NCI-H2171 treated with DMSO at 0.1 percent for 48 hours (cell line): ENCODE measurements at places on chromosomes 2 and 18.
A peak's percentile ranks its signal among the peaks of the same experiment; 100 is the strongest.

GRCh38 chr2:16526193-16526592 lies 139.4 kb downstream of the CYRIA start:
- no peak for DNase-seq

DNA sequence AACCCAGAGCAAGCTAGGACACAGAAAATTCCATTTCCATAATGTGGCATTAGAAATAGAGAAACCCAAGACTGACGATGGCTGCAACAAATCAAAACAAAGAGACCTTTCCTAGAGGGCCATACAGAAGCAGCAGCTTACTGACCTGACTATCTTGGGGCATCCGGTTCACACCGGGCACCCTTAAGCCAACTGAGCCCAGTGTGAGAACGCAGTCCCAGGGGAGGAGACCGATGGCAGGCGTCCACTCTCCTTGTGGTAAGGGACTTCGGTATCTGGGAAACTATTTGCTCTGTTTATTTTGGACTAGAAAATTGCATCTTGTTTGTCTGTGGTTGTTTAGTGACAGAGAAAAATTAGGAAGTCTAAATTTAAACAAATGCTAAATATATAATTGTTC lies 244.8 kb upstream of the COPS8 start:
- no peak for DNase-seq

- peak; percentile 43 for DNase-seq
Measured at GRCh38 chr2:106843001-106843909, 42.7 kb downstream of the ST6GAL2 start.

- no peak for DNase-seq
Measured at GRCh38 chr2:231361701-231362554, 33.6 kb upstream of the B3GNT7 start.

- peak; percentile 73 for DNase-seq
Measured at GRCh38 chr2:165401285-165401852, 68.1 kb upstream of the CSRNP3 start.

- no peak for DNase-seq
Measured at GRCh38 chr2:165898381-165898780, 55.2 kb downstream of the TTC21B start.

DNA sequence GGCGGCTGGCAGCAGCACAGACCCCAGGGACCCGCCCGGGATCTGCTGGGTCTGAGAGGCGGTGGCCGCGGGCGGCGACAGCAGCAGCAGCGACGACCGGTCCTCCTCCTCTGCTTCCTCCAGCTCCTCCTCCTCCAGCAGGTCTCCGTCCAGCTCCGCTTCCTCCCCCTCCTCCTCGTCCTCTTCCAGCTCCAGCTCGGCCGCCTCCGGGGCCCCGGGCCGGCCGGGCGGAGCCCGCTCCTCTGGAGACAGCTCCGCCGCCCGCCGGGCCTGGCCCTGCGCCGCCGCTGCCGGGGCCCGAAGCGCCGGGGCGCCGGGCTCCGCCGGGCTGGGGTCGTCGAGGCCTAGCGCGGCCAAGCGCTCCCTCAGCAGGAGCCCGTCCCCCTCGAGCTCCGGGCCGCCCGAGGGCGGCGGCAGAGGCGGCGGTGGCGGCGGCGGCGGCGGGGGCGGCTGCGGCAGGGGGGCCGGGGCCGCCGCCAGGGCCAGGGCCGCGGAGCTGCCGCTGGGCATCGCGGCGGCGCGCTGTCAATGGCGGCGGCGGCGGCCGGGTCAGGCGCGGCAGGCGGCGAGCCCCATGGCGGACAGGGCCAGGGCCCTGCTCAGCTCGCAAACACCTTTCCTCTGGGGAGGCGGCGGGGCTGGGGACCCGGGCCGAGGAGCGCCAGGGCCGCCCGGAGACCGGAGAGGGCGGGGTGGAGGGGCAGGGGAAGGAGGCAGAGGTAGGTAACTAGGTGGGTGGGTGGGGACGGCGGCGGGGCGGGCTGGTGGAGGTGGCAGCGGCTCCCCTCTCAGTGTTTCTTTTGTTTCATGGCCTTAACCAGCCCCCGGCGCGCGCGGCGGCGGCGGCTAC lies 445 bp downstream of the MEX3C start:
- no peak for DNase-seq

- DNase-seq, result no peak
Measured at GRCh38 chr2:2027271-2027670, 283.0 kb upstream of the PXDN start.

- no peak for DNase-seq
Measured at GRCh38 chr2:39688181-39688580, 22.5 kb downstream of the TMEM178A start.

GRCh38 chr18:24979235-24979634 lies 372.7 kb downstream of the ZNF521 start:
- no peak for DNase-seq

- no peak for DNase-seq
Measured at GRCh38 chr18:1246827-1247226, 342.2 kb downstream of the ADCYAP1 start.

- peak; percentile 22 for DNase-seq
Measured at GRCh38 chr2:116510117-116510671, 1304.3 kb upstream of the DDX18 start.

DNA sequence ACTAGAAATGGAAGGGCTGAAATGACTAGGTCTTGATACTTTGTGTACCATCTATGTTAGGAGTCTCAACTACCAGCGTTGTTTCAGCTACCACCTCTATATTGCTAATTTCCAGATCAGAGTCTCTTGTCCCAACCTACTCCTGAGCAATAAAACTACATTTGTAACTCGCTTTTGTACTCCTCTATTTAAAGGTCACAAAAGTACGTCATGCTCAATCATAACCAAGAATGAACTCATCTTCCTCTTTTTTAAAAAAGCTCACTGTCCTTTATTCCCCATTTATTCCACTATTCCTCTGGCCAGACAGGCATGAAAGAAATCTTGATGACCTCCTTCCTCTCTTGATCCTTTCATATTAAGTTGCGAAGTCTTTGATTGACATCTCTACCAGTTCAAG lies 11.2 kb upstream of the MATN3 start:
- DNase-seq, result no peak

DNA sequence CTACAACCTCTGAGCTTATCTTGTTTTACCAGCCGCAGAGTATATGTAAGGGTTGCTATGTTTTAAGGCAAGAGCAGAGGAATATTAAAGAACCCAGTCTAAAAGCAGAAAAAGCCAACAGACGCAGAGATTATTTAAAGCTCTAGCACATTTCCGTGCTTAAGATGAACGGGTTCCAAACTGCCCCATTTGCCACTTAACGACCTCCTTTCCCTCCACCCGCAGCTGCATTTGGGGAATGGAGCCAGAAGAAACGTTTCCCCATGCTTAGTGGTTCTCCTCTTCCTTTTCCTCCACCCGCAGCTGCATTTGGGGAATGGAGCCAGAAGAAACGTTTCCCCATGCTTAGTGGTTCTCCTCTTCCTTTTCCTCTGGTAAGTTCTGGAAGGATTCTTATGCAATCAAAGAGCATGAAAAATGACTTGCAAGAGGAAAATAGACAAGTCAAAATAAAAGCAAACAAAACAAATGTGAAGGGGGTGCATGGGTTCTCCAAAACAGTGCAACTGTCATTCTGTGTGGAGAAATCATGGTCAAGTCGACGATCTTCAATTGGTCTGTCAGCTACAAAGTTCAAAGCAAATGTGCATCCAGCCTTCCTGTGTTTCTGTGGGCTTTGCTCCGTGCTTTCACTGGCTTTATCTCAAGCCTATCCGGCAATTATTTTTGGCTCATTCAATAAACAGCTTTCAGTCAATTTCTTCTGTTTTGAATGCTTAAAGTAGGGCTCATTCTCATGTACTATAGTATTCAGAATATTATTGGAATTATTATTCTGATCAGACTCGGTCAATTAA lies 57.8 kb downstream of the DIPK1C start:
- no peak for DNase-seq

DNA sequence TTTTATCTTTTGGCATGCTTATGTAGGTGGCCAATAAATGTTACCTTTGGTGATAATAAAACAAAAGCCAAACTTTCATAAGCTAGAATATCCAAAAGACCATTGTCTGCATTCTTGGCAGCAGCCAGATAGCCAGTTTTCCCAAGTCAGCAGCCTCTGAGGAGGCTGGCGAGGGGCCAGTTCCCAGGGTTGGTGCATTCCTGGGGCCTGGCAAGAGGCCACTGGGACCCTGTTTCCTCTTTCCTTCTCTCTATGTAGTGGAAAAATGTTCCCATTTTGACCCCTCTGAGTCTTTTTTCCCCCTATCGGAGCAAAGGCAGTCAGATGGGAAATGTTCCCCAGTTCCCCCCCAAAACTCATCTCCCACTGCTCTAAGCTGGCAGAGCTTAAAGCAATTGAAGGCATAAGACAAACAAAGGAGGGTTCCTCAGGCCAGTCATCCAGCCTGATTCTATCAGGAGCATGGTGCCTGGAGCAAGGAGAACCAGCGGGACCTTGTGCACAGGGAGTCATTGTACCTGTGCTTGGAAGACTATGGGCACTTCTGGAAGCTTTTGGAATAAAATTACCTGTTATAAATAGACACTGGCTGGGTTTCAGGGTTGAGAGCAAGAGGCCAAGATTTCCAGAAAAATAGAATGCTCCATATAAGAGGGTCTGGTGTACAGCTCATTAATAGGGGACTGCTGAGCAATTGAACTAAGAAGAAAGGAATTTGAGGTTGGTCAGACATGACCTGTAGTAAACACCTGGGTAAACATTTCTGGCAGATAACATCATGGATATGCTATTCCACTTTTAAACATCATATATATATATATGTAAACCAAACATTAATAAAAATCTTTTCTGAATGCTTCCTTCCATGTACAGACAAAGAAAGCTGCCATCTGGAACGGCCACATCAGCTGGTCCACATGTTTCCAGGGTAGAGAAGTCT lies 63.4 kb downstream of the NCKAP5 start:
- no peak for DNase-seq

GRCh38 chr2:113119111-113119510 lies 8.3 kb upstream of the IL1RN start:
- DNase-seq, result no peak

DNA sequence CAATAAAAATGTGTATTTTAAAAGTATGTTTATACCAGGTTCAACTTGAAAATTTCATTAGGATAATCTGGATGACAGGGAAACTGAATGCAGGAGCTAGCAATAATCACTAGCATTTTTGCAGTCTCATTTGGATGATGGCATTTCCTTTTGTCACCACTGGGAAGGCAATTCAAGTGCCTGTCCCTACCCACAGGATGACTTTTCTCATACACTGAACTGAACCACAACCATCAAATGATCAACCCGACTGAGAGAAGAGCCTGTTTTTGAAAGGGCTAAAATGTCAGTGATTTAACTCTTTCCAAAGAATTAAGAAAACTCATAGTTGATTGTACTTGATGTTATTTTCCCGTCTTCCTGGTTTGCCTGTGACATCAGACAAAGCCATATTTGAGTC lies 115.0 kb downstream of the FAM124B start:
- no peak for DNase-seq

DNA sequence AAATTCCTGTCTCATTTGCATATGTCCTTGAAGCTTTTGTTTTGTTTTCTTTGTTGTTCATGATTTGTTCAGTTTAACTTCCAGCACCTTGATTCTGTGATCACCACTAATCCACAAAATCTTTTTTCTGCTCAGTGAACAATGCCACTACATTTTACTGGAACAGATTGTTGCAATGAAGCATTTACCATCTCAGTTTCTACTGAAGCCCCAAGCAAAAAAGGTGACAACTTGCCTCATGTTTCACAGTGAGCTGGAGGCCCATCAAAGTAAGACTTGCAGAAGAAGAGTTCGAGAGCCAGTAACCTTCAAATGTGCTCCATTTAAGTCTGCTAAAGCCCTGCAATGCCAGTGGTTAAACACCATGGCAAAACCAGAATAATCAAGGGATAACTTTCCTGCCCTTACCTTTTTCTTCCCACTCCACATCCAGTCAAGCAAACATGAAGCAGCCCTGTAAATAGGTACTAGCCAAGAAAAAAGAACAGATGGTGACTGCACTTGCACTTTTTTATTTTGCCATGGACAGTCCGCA lies 25.7 kb upstream of the PDE1A start:
- DNase-seq, result peak; percentile 43

GRCh38 chr2:121297217-121297830 lies 12.3 kb upstream of the TFCP2L1 start:
- peak; percentile 81 for DNase-seq

GRCh38 chr2:96536445-96537065 lies at the start of gene ARID5A:
Gene ARID5A, plus strand, starts transcription at chr2:96536752. Its CDS starts 75 bp downstream, at chr2:96536827.
- peak; percentile 86 for DNase-seq

GRCh38 chr2:11163439-11164317 lies 8.4 kb downstream of the SLC66A3 start:
- no peak for DNase-seq

DNA sequence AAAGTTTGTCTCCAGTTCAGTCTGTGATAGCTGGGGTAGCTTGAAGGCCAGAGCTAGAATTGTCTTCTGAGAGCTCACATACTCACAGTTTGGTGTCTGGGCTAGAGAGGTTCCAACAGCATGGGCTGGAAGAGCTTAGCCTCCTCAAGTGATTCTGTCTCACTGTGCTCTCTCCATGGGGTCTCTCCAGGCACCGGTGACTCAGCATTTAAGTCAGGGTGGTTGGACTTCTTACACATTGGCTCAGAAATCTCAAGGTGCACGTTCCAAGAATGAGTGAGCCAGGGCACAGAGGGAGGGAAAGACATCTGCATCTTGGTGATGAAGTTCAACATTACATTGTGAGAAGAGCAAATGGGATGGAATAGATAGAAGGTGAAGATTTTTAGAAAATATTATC lies 207.3 kb upstream of the DDX18 start:
- no peak for DNase-seq

DNA sequence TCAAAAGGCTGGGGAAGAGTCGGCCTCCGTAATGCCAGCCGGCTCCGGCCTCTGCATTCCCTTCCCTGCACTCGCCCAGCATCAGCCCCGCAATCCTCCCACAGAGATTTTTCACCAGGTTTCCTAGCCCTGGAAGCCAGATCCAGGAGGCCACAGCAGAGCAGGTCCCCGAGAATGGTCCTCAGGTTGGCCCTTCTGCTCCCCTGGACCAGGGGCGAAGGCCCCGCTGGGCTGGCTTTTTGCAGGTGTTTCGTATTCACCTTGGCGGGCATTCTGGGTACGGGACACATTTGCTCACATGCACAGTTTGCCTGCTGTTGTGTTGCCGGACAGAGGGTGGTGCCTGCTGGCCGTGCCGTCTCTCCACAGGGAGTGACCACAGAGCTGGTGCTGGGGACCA lies 309.5 kb downstream of the NDUFA10 start:
- DNase-seq, result no peak

DNA sequence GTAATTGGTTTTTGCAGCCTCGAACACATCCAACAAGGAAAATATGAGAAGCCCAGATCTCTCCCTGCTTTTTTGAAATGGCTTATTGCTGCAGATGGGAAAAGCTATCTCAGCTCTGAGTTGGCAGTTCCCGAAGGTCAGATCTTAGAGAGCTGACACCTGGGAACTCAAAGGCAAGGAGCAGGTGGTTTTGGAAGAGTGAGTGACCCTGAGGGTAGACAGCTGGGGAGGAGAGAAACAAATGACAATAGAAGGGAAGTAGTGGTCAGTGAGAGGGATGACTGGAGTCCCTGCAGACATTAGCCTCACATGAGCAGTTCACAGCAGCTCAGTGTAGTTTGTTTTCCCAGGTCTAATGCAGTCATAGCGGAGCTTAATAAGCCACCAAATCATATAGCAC lies 317.9 kb downstream of the STK39 start:
- no peak for DNase-seq
